ENCODE measurements at places on chromosomes 11 and 22. TPM values are rescaled to one million over a fixed set of nuclear protein-coding genes. Genes with fewer than 3 reads are reported as not detected.

- H3K27ac ChIP-seq = no peak overlapping the region
- H3K4me1 ChIP-seq = no peaks in the 10 kb centered on the region
Measured at GRCh38 chr11:34492806-34493414, 20.7 kb downstream of the ELF5 start.

DNA sequence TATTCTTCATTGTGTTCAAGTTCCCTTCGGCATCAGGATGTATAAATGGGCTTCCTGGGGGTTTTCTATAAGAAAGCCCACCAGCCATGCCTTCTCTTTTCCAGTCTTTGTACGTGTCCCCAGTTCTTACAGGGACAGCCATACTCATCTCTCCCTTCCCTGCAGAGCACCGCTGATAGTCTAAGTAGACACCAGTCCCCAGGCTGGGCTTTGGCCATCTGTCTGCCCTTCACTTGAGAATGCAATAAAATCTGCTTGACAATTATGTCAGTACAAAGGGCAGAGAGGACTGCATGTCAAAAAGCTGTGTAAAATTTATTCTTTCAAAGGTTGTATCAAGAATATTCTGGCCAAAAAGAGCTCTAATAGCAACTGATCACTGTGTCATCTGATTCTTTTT is 27.3 kb downstream of the NTM start:
- no peak overlapping the region for H3K27ac ChIP-seq
- no peaks in the 10 kb centered on the region for H3K27me3 ChIP-seq
- H3K36me3 ChIP-seq = no peaks in the 10 kb centered on the region
- no peak overlapping the region for H3K4me3 ChIP-seq

GRCh38 chr11:2303627-2304505 is 2.1 kb downstream of the TSPAN32 start:
- peak overlapping the region; percentile 100 for H3K4me3 ChIP-seq
- peaks cover 53% of the 10 kb centered on the region for H3K4me1 ChIP-seq
- peaks cover 22% of the 10 kb centered on the region for H3K36me3 ChIP-seq
- no peaks in the 10 kb centered on the region for H3K27me3 ChIP-seq
- peak; percentile 15 for DNase-seq
- peak overlapping the region; percentile 40 for H3K27ac ChIP-seq

GRCh38 chr11:27660171-27660570 is 40.1 kb downstream of the BDNF start:
- H3K27me3 ChIP-seq = no peaks in the 10 kb centered on the region
- H3K4me1 ChIP-seq = no peaks in the 10 kb centered on the region
- no peaks in the 10 kb centered on the region for H3K36me3 ChIP-seq
- H3K4me3 ChIP-seq = no peak overlapping the region
- no peak overlapping the region for H3K27ac ChIP-seq
- DNase-seq = no peak

- DNase-seq = no peak
- H3K4me1 ChIP-seq = peaks cover 25% of the 10 kb centered on the region
- H3K27me3 ChIP-seq = no peaks in the 10 kb centered on the region
- no peak overlapping the region for H3K27ac ChIP-seq
- no peaks in the 10 kb centered on the region for H3K36me3 ChIP-seq
Measured at GRCh38 chr11:77589181-77589520, 602 bp upstream of the AQP11 start.

The UPK2 gene
- total RNA-seq = not detected

The TBX10 gene
- total RNA-seq = not detected

The CWF19L2 gene
- total RNA-seq = 14.2 TPM

The PLAAT2 gene
- total RNA-seq = not detected

The LIMK2 gene
- total RNA-seq = 46.4 TPM

Data from activated CD4-positive, alpha-beta memory T cell treated with anti-CD3 and anti-CD28 coated beads, Interleukin-2, amount 10 ng/mL, durations not matched to agents 7 days and 5 days (primary cell).